ENCODE measurements at places on chromosomes 7 and 10. TPM values are rescaled to one million over a fixed set of nuclear protein-coding genes. Genes with fewer than 3 reads are reported as not detected.

- no peak for DNase-seq
- H3K4me1 ChIP-seq = no peaks in the 10 kb centered on the region
- H3K4me3 ChIP-seq = no peak overlapping the region
- H3K27ac ChIP-seq = no peak overlapping the region
- no peaks in the 10 kb centered on the region for H3K27me3 ChIP-seq
- no peaks in the 10 kb centered on the region for H3K36me3 ChIP-seq
Measured at GRCh38 chr10:65945061-65945460, 980.8 kb upstream of the LRRTM3 start.

ZNF503 gene
- total RNA-seq = 0.27 TPM

LAMB1 gene
- 37.2 TPM for total RNA-seq

GRCh38 chr7:147245274-147245673, 1128.7 kb downstream of the CNTNAP2 start:
- no peak overlapping the region for H3K27ac ChIP-seq
- H3K27me3 ChIP-seq = no peaks in the 10 kb centered on the region
- H3K4me1 ChIP-seq = no peaks in the 10 kb centered on the region
- no peak overlapping the region for H3K4me3 ChIP-seq

RADIL gene
- 5.4 TPM for total RNA-seq

- H3K4me3 ChIP-seq = no peak overlapping the region
- peaks cover 20% of the 10 kb centered on the region for H3K4me1 ChIP-seq
- H3K27ac ChIP-seq = 0 out of 2 replicates have a peak overlapping the region, but pooled peaks have one; percentile 15
- DNase-seq = no peak
- peaks cover 2% of the 10 kb centered on the region for H3K36me3 ChIP-seq
Measured at GRCh38 chr7:511476-512145, 8.0 kb downstream of the PDGFA start.

All from H1 (cell line).